ENCODE measurements at places on chromosomes 1 and 21. TPM values are rescaled to one million over a fixed set of nuclear protein-coding genes. Genes with fewer than 3 reads are reported as not detected.

FASLG gene
- 0.04 TPM for polyA plus RNA-seq

GRCh38 chr1:229012823-229013222 lies 258.1 kb upstream of the RAB4A start:
- no peak for DNase-seq

DNA sequence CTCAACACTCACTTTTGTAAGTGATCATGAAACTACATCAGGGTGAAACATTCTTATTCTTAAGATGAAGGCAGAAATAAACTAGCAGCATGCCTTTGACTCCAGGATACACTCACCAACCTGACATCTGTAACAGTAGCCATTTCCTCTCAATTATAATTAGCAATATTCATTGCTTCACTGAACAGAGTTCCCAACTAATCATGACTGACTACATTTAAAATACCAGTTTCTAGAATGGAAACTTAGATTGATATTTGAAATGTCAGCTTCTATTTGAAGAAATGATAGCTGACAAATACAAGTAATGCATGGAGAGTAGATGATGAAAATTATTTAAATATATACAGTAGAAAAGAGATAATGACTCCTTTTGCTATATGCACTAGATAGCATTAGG lies 1023.8 kb downstream of the MRPL39 start:
- no peak for DNase-seq

- DNase-seq: no peak
These were observed 3.9 kb downstream of the JAK1 start for GRCh38 chr1:64962441-64962840.

HES2 gene
- 1.3 TPM for polyA plus RNA-seq

ERICH3 gene
- not detected for polyA plus RNA-seq

DNA sequence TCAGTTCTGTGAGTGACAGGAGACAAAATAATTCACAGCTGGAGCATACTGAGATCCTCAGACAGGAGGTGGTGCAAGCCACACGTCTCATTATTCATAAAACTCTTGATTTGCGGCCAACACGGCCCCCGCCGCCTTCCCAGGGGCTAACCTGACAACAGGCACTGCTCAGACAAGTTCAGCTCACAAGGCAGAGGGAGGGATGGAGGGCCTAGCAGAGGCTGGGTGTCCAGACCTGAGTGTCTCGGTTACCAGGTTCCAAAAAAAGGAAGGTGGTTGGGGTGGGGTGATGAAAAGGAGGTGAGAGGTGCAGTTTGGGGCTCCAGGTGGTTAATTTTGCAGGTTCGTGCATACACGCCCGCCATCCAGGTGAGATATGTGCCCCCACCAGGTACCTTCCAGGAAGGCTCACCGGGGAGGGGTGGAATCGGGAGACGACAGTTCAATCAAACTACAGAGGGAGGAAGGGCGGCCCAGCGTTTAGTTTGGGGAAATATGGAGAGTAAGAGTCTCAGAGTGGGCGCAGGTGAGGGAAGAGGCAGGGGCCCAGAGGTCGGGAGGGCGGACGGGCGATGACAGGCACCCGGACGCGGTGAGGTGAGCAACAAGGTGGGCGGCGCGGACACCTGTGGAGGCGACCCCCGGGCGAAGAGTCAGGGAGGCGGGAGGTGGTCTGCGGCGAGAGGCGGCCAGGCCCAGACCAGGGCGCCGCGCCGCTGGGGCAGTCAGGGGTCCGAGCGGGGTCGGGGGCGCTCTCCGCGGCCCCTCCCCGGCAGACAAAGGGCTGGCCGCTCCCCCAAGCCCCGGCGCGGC lies 629 bp downstream of the CTNNBIP1 start:
- no peak for DNase-seq

- no peak for DNase-seq
These were observed 65.0 kb upstream of the RNPC3 start for GRCh38 chr1:103460511-103460910.

DNA sequence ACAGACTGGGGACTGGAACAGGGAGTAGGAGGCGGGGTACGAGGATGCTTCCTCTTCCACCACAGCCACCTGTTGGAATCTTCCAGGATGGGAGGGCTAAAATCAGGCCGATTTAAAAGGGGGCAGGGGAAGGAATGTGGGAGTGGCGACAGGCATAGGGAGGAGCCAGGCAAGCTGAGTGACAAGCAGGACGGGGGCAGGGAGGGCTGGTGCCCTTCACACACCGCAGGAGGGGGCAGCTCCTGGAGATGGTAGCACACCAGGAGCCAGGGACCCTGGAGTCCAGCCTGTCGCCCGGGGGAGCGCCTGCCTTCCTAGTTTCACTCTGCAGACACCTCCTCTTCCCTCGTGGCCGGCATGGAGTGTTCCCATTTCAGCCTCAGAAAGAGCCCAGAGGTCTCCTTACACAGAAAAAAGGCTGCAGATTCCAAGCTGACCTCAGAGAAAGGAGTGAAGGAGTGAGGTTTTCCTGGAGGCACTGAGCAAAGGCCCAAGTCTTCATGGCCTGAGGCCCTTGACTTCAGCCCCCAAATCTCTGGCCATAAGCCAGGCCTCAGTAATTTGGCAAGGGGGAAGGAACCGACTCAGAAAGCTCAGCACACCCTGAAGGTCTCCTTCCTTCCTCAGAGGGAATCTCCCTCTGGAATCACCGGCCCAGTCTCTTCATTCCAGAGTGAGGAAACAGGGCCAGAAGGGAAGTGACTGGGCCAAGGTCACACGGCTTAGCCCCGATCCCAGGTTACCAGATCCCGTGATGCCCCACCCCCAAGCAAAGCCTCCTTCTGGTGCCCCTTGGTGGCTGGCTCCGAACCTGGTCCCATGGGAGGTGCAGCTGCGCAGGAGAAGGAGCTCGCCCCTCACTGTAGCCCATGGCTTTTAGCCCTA lies 8.1 kb downstream of the BLACAT1 start:
- no peak for DNase-seq

GRCh38 chr1:205791568-205792180 lies 16.4 kb upstream of the RAB29 start:
- DNase-seq: peak; percentile 49

DNA sequence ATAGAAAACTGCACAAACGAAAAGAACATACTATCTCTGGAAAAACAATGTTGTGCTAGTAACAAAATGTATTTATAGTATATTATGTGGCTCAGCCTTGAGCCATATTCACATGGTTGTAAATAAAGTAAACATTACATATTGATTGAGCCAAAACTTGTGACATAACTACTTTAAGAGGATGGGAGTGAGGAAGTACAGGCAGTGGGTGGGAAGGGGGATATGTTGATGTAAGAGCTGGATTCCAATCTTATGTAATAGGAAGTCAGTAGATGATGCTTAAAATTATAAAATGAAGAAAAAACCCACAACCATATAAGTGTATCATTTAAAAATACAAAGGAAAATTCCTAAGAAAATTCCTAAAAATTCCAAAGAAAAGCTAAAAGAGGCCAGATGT lies 42.7 kb downstream of the RHOU start:
- no peak for DNase-seq

GRCh38 chr1:245550720-245551043 lies 395.9 kb downstream of the KIF26B start:
- no peak for DNase-seq
